ENCODE measurements at places on chromosomes 5 and 9.

- peak; percentile 75 for DNase-seq
Observed at GRCh38 chr9:11871852-11872251, 821.3 kb upstream of the TYRP1 start.

GRCh38 chr5:158364367-158364766 lies 505.4 kb upstream of the CLINT1 start:
- DNase-seq, result no peak

- DNase-seq, result peak; percentile 1
Observed at GRCh38 chr9:72203205-72203803, 54.1 kb downstream of the GDA start.

DNA sequence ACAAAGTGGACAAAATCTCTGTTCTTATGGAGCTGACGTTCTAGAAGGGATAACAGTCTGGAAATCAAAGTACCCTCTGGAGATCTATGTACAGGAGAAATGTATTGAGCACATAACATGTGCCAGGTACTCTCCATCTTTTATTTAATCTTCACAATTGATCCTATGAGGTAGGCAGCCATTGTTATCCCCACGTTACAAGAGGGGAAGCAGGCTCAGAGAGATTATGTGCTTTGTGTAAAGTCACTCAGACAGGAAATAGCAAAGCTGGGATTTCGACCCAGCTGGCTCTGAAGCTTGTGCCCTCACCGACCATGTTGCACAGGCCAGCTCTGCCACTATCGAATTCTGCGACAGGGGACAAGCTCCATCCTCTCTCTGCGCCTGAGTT lies 21.5 kb downstream of the PDGFRB start:
- no peak for DNase-seq

- DNase-seq, result no peak
Observed at GRCh38 chr5:148993283-148993936, 69.5 kb downstream of the SH3TC2 start.

DNA sequence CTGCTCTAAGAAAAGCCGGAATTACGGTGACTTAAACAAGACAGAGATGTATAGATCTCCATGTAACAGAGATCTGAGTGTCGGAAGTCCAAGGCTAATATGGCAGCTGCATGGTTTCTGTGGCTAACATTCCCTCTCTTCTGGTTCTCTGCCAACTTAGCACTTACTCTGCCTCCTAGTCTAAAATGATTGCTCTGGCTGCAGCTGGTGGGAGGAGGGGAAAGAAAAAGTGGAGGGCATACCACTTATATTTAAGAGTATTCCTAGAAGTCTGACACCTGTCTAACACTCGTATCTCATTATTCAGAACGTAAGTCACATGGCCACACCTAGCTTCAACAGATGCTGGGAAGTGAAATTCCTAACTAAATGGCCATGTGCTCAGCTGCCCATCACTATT lies 551.5 kb upstream of the TLE4 start:
- peak; percentile 94 for DNase-seq

- DNase-seq, result no peak
Observed at GRCh38 chr9:100277166-100277979, 75.4 kb downstream of the TEX10 start.

DNA sequence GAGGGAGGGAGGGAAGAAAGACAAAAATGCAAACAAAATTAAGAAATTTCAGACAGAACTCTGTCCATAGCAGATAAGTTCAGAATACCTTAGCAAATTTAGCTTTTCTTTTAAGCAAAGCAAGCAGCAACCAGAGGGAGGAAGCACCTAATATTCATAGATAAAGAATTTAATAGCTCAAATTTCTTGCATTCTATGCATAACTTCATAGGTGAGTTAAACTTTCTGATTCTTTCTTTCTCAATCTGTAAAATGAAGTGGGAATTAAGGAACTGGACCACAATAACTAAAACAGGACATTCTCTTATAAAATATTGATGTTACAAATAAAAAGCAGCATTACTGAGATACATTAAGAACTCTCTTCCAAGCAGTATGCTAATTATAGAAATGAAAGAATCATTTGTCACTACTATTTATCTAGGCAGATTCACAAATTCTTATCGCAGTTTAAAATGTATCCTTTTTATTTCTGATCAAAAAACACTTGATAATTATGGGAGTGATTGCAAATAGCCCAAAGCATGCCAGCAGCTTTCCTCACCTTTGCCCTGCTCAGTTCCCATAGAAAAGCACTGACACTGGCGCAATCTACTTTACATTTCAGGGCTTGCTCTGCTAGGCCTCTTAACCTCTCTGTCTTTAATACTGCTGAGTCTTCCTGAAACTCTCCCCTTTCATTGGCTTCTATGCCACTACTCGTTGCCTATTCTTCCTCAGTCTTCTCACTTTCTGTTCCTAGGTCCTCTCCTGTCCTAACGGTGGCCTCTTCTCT lies 341.8 kb downstream of the PIK3R1 start:
- no peak for DNase-seq

GRCh38 chr9:98504298-98505282 lies 204.1 kb downstream of the GABBR2 start:
- no peak for DNase-seq

DNA sequence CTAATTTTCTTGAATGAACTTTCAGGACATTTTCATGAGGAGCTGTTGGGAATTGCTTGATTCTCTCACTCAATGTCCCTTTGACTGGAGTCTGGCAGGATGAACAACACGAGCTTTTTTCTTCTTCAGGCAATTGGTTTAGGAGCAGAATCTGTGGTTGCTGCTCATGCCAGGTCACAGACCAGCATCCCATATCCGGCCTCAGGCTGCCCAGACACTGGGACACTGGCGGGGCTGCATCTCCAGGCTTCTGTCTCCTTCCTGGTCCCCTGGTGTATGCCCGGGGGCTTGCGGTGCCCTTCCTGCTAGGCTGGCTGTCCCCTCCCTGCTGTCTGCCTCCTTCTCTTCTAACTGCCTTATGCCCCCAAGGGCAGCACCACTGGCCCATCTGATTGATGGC lies 311.5 kb upstream of the DAP start:
- no peak for DNase-seq

- peak; percentile 76 for DNase-seq
Observed at GRCh38 chr9:9612270-9612669, 1000.5 kb downstream of the PTPRD start.

DNA sequence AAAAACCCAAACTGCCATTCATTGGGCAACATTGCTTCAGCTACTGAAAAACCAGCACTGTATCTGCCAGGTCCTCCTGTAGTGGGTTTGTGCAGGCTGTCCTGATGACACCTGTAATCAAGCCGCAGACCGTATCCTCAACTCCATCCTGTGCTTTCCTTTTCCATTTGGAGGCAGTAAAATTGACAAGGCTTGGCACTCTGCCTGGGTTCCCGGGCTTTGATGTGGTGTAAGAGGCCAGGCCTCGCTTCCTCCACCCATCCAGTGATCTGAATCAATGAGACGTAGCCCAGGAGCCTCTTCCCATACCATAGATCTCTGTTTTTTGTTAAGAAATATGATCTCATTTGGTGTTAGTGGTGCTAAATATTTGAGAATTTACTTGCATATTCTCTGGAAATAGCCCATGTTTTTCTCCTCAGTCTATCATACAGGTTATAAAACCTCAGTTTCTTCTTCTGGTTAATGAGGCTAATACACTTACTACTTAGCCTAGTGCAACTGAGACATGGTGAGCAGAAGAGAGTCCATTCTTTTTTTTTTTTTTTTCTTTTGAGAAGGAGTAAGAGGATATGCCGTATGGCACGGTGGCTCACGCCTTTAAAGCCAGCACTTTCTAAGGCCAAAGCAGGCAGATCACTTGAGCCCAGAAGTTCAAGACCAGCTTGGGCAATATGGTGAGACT lies 34.8 kb downstream of the LSM11 start:
- DNase-seq, result peak; percentile 81

- DNase-seq, result no peak
Observed at GRCh38 chr5:170269579-170269978, 28.0 kb downstream of the LCP2 start.

- DNase-seq, result no peak
Observed at GRCh38 chr9:131423171-131423581, 29.3 kb downstream of the PRRC2B start.

GRCh38 chr9:97748525-97748924 lies 51.4 kb upstream of the XPA start:
- no peak for DNase-seq

DNA sequence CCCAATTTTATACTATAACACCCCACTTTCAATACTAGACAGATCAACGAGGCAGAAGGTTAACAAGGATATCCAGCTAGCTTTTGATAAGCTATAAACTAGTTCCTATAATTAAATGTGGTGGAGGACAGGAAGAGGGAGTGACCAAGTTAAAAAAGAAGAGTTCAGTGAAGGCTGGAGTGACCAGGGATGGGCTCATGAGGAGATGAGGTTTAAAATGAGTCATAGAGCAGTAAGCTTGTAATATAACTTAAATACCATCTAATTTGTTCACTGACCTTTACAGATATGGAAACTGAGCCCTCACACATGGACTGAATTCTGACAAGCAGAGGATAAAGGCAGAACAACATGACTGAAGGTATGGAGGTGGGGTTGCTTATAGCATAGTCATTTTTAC lies 284.5 kb downstream of the SPATA31D1 start:
- DNase-seq, result no peak

DNA sequence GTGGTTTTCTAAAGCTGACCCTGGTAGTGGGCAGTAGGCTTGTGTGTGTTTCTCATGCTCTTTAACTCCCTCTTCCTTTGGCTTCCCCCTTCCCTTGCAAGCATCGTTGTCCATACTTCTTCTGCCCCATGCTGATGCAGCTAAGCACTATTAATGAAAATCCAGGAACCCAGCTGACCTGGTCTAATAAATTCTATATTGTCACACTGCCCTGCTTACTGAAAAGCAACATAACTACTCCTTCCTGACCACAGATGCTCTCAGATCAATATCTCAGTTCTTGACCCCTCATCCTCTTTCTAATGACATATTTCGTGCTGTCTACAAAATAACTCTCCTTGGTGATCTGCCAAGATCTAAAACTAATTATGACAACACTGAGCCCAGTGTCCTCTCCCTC lies 405.5 kb downstream of the EFNA5 start:
- DNase-seq, result no peak

GRCh38 chr9:136584934-136585333 lies 39.1 kb upstream of the NOTCH1 start:
- no peak for DNase-seq

GRCh38 chr5:168656633-168657032 lies 77.5 kb upstream of the PANK3 start:
- DNase-seq, result peak; percentile 24

DNA sequence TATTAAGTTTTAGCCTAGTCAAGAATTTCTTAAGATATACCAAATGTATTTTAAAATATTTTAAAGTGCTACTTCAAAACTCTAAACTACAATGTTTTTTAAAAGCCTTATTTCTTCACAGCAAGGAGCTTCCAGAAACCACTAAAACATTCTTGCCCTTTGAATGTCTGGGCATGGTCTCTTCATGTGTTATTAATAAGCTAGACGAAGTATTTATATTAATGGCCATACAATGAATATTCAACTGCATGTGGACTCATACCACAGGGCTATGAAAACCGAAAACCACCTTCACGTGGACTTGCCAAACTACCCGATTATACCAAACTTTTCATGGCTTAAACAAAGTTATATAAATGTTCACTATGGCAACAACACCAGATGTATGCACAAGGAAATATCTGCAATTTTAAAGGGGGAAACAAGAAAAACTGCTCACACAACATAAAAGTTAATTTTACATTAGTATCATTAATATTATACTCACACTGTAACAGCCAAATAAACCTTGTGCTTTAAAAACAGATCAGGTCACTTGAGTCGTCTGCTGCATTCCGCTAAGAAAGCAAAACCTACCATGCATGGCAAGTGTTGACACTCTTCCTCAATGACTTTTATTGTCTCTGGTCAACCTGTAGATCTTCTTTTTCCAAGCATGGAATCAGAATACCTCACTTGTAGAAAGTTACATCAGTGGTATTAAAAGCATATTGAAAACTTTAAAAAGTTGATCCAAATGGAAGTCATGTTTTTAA lies 246.3 kb downstream of the BNC2 start:
- DNase-seq, result no peak

GRCh38 chr5:168312606-168313295 lies 21.3 kb downstream of the WWC1 start:
- no peak for DNase-seq

DNA sequence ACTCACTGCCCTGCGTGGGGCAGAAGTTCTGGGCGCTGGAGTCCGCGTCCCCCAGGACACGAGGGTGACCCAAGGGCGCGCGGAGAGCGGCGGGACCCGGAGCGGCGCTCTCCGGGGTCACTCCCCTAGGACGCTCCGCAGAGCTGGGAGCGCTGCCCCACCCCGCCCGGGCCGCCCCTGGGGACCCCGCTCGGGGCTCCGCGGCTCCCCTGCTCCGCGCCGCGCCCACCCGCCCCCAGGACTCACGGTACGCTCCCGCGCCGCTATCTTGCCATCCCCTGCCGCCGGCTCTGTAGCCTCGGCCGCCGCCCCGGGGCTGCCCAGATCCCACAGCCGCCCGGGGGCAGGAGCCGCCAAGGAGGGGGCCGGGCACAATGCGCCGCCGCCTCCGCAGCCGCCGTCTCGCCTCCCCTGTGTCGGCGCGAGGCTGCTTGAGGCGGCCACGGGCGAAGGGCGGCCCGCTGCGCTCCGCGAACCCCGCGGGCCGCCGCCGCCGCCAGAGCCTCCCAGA lies 303 bp downstream of the LIFR start:
- DNase-seq, result no peak

GRCh38 chr9:108609897-108610253 lies 245.9 kb downstream of the ACTL7B start:
- DNase-seq, result no peak

DNA sequence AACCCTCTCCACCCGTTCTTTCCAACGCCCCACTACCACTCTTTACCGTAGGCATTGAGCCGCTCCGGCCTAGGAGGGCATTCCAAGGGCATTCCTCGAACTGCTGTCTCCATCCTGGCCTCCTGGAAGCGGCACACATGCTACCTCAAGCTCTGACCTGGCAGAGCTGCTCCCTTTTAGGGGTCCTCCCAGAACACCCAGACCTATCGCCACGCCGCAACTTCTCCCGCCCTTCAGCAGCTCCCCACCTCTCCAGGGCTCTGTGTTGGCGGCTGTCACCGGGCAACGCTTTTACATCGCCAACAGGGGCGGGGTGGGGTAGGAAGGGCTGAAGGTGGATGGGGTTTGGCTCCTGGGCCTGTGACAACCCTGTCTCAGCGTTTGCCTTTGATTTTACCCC lies 4.6 kb upstream of the MYORG start:
- no peak for DNase-seq

- peak; percentile 62 for DNase-seq
Observed at GRCh38 chr5:176639981-176640380, 7.3 kb upstream of the TSPAN17 start.

- peak; percentile 39 for DNase-seq
Observed at GRCh38 chr5:135821061-135821801, 13.2 kb upstream of the SLC25A48 start.

- DNase-seq, result peak; percentile 22
Observed at GRCh38 chr5:82151662-82152061, 126.5 kb downstream of the RPS23 start.

DNA sequence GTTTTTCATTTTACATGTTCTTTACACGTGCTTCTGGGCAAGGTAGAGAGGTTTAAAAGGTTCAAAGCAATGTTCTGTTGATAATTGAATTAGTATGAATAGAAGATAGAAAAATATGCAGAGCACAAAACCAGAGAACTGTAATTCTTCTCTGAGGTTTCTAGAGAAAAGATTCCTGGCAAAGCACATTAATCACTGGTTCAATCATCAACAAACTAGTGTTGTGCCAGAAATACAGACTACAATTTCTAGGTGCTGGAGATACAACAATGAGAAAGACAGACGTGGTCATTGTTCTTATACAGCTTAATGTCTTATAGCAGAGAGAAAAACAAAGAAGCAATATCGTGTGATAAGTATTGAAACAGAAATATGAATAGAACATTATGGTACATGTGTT lies 25.5 kb downstream of the MEGF9 start:
- DNase-seq, result no peak
